Epithelial cell of alveolus of lung (primary cell): ENCODE measurements at places on chromosomes 1 and 21. TPM values are rescaled to one million over a fixed set of nuclear protein-coding genes. Genes with fewer than 3 reads are reported as not detected.

Gene LDLRAD1
- total RNA-seq, result not detected in 2 replicates

Gene F13B
- not detected in 2 replicates for total RNA-seq

Gene NCF2
- 5.3 TPM in 1 of 2 replicates, not detected in the other for total RNA-seq

Gene ZZZ3
- 39.8 and 43.4 TPM in 2 replicates for total RNA-seq

Gene TP73
- 0.16 and 0.26 TPM in 2 replicates for total RNA-seq

Gene DEPDC1
- 26.9 and 36.0 TPM in 2 replicates for total RNA-seq

Gene TEDDM1
- total RNA-seq, result not detected in 2 replicates

Gene PLPP3
- total RNA-seq, result 10.6 and 283 TPM in 2 replicates

Gene GUCA2A
- not detected in 2 replicates for total RNA-seq

Gene NTPCR
- 35.8 and 49.7 TPM in 2 replicates for total RNA-seq

Gene CFHR5
- total RNA-seq, result not detected in 2 replicates

Gene S100B
- 0.13 TPM in 1 of 2 replicates, not detected in the other for total RNA-seq

Gene KRTAP10-8
- total RNA-seq, result not detected in 2 replicates

Gene SLC30A2
- total RNA-seq, result not detected in 2 replicates

Gene OR10J1
- total RNA-seq, result not detected in 2 replicates

Gene SLC25A34
- total RNA-seq, result 0.26 and 0.96 TPM in 2 replicates

Gene FMOD
- total RNA-seq, result 4.7 and 18.1 TPM in 2 replicates

Gene PIGK
- total RNA-seq, result 22.9 and 31.3 TPM in 2 replicates

Gene LMOD1
- 0.56 and 1.0 TPM in 2 replicates for total RNA-seq
